ENCODE measurements at places on chromosomes 6 and 20.

DNA sequence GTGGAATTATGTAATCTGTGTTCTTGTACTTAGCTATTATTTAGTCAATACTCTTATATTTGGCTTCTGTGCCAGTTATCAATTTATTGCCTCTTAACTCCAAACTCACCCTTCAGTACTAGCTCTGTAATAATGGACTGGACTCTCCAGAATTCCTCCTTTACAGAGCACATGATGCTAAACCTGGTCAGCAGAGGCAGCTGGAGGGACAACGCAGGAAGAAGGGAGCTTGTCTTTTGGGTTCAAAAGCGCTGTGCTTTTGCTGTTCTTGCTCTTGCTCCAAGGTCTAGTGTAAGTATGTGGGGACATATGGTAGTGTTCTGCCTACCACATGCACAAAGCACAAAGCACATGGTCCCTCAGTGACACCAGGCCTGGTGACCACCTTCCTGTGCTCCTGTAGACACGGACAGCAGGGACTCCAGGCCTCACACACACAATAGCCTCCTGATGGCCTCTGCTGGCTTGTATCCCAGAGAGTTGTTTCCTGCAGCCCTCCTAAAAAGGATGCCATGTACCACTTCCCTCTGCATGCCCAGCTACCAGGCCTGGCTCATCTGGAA, 46.1 kb downstream of the CHD6 start:
- no peak for DNase-seq

DNA sequence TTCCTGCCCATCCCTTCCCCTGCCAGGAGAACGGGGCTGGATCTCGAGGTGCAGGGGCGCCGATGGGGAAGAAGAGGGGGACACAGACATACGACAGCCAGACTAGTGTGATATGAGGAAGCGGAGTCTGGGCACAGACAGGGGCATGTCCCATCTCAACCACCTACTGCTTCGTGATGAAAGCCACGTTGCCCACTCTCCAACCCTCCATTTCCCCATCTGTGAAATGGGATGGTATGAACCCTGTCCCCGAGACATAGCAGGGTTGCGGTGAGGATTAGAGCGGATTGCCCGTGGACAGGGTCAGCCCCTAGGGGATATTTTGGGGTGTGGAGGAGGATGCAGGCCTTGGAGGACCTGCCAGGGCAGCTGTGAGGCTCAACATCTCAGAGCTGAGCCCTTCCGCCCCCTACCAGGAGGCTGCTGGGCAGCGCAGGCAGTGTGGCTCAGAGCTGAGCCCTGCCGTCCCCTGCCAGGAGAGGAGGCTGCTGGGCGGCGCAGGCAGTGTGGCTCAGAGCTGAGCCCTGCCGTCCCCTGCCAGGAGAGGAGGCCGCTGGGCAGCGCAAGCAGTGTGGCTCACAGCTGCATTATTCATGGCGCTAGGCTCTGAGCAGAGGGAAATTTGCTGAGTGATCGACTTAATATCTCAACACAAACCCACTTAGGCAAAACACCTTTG, 71.7 kb downstream of the GRM4 start:
- no peak for DNase-seq

GRCh38 chr6:166253281-166253681, 54.9 kb downstream of the PRR18 start:
- DNase-seq: no peak

DNA sequence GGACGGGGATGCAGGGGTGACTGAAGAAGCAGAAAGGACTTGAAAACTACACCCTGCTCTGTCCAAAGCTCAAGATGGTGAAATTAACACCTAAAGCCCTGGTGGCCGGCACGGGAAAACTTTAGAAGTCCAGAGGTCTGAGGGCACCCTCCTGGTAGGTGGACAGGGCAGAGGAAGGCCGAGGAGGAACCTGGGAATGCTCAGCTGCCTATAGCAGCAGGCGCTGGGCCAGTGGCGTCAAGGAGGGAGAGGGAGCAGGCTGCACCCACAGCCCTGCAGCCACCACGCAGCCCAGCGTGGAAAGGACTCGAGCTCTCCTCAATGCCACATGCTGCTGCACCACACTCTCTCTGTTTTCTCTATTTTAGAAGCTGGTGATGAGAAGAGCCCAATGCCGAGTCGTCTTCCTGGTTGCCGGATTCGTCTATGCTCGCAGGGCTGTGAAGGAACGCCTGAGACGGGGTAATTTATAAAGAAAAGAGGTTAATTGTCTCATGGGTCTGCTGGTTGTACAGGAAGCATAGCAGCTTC, 248.3 kb upstream of the AFDN start:
- DNase-seq: no peak

DNA sequence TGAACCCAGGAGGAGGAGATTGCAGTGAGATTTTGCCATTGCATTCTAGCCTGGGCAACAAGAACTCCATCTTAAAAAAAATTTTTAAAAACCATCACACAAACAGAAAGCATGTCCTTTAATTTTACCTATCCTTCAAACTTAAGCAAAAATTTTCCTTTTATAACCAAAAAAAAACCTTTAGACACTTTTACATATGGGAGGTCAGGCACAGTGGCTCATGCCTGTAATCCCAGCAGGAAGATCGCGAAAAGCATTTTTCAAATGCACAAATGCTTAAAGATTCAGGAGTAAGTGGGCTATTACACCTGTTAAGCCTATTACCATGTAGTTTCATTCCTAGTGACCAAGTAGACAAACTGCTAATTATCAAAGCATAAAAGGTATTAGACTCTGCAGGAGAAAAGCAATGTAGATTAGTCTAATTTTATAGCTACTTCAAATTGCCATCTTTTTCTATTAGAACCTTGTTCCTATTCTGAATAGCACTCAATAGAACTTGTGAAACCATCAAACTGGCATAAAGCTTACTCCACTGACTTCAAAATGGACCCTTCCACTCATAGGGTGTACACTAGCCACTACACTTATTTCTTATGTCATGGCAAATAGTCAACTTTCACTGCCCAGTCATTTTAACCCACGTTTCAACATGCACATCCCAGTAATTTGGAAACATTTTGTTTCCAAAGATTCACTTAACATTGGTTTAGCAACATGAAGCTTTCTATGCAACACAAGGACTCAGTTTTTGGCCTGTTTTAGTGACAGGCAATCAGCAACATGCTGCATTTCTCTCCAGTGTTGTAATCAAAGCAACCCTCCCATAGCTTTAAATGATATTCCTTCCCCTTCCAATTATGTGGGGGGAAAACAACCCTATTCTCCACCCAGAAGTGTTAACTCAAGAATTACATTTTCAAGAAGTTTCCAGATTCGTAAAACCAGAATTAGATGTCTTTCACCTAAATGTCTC, 4.0 kb downstream of the EEF1A1 start:
- no peak for DNase-seq
